ENCODE measurements at places on chromosomes 1 and 21. TPM values are rescaled to one million over a fixed set of nuclear protein-coding genes. Genes with fewer than 3 reads are reported as not detected.

DNA sequence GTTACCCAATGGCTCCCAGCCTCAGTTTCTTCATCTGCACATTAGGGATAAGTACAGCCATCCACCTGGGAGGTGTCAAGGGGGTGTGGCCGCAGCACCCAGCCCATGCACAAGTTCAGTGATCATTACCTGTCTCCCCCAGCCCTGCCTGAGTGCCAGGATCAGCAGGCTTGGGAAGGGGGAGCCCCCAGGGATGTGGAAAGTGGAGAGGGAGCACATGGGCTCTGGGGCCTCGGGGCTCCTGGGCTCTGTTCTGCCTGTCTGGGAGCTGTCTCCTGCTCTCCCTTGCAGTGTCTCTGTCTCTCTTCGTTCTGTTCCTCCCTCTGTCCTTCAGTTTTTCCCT, 10.8 kb upstream of the PADI1 start:
- H3K27ac ChIP-seq = no peak overlapping the region
- no peaks in the 10 kb centered on the region for H3K4me1 ChIP-seq
- no peak overlapping the region for H3K4me3 ChIP-seq

DNA sequence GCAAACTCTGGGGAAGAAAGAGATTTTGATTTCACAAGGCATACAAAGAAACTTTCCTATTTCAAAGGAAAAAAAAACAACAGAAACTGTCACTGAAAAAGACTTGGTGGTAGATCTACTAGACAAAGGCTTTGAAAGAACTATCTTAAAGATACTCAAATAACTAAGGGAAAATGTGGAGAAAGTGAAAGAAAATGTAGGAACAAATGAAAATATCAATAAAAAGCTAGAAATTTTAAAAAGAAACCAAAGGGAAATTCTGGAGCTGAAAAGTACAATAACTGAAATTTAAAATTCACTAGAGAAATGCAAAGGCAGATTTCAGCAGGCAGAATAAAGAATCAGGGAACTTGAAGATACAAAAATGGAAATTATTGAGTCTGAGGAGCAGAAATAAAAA, 6.2 kb downstream of the COL6A2 start:
- H3K4me3 ChIP-seq = no peak overlapping the region
- no peak overlapping the region for H3K27ac ChIP-seq
- no peaks in the 10 kb centered on the region for H3K27me3 ChIP-seq

- DNase-seq = peak; percentile 68
- H3K27ac ChIP-seq = no peak overlapping the region
- no peaks in the 10 kb centered on the region for H3K4me1 ChIP-seq
- no peaks in the 10 kb centered on the region for H3K27me3 ChIP-seq
- H3K36me3 ChIP-seq = no peaks in the 10 kb centered on the region
Observed at GRCh38 chr21:32940079-32941014, 85.4 kb upstream of the OLIG2 start.

- no peak for DNase-seq
- no peaks in the 10 kb centered on the region for H3K27me3 ChIP-seq
- H3K36me3 ChIP-seq = peaks cover 4% of the 10 kb centered on the region
- H3K27ac ChIP-seq = peak overlapping the region; percentile 93
- H3K4me3 ChIP-seq = peak overlapping the region; percentile 86
Observed at GRCh38 chr1:1374589-1374928, 448 bp downstream of the AURKAIP1 start.

DNA sequence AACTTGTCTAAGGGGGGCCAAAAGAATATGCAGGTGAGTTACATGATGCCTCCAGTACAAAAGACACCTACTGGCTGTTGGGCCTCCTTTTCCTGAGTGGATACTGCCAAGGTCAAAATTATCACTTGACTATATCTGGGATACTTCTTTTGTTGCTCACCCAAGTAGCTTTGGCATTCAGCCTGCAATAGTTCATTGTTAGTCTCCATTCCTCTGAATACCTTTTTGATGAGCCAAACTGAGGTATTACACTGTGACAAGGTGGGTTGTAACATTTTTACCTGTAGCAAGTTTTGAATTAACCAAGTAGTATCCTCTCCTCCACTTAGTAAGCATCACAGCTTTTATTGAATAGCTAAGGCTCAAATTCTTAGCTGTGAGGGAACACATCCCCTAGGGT, 408.0 kb downstream of the LRRIQ3 start:
- H3K36me3 ChIP-seq = no peaks in the 10 kb centered on the region
- H3K27me3 ChIP-seq = no peaks in the 10 kb centered on the region
- no peak overlapping the region for H3K4me3 ChIP-seq
- no peaks in the 10 kb centered on the region for H3K4me1 ChIP-seq
- H3K27ac ChIP-seq = no peak overlapping the region
- no peak for DNase-seq

PLPPR4 gene
- total RNA-seq = 3.2 TPM

- no peaks in the 10 kb centered on the region for H3K27me3 ChIP-seq
- H3K4me1 ChIP-seq = peaks cover 8% of the 10 kb centered on the region
- H3K36me3 ChIP-seq = no peaks in the 10 kb centered on the region
- H3K4me3 ChIP-seq = no peak overlapping the region
Observed at GRCh38 chr1:103265551-103265950, 157.2 kb upstream of the COL11A1 start.

RUNX3 gene
- total RNA-seq = not detected

DNA sequence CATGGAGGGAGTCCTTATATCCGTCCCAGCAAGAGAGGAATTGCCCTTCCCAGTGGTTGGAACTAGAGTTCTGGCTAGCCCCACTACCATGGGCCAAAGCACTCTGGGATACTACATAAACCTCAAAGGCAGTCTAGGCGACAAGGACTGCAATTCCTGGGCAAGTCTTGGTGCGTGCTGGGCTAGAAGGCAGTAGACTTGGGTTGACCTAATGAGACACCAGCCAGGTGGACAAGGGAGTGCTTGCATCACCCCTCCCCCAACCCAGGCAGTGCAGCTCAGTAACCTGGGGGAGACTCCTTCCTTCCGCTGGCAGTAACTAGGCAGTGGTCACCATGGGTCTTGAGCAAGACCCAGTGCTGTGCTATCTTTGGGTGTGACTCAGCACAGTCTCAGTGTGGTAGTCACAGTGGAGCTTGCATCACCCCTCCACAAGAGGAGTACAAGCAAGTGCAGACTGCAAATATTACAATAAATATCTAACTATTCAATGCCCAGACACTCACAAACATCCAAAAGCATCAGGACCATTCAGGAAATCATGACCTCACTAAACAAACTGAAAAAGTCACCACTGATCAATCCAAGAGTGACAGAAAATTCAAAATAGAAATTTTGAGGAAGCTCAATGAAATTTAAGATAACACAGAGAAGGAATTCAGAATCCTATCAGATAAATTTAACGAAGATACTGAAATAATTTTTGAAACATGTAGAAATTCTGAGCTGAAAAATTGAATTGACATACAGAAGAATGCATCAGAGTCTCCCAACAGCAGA, 84.7 kb upstream of the LYPLAL1 start:
- no peaks in the 10 kb centered on the region for H3K27me3 ChIP-seq
- no peaks in the 10 kb centered on the region for H3K36me3 ChIP-seq
- no peak overlapping the region for H3K27ac ChIP-seq
- peaks cover 32% of the 10 kb centered on the region for H3K4me1 ChIP-seq
- DNase-seq = peak; percentile 95

KMO gene
- not detected for total RNA-seq

- H3K4me3 ChIP-seq = peak within 1 kb of the TSS; percentile 93
- H3K4me1 ChIP-seq = peaks cover 27% of the 10 kb centered on the region
- peak; percentile 79 for DNase-seq
- peak within 1 kb of the TSS; percentile 90 for H3K27ac ChIP-seq
Observed at GRCh38 chr1:202807926-202808757, at the start of gene KDM5B. KDM5B (minus strand) TSS chr1:202808421; CDS start chr1:202808305, 116 bp downstream.

- no peaks in the 10 kb centered on the region for H3K27me3 ChIP-seq
- H3K4me1 ChIP-seq = no peaks in the 10 kb centered on the region
- no peaks in the 10 kb centered on the region for H3K36me3 ChIP-seq
- no peak for DNase-seq
Observed at GRCh38 chr1:221164951-221165838, 286.0 kb downstream of the HLX start.

CD101 gene
- 0.92 TPM for total RNA-seq

- DNase-seq = no peak
- H3K36me3 ChIP-seq = no peaks in the 10 kb centered on the region
- no peak overlapping the region for H3K4me3 ChIP-seq
Observed at GRCh38 chr1:230820568-230820967, 47.8 kb downstream of the C1orf198 start.

PTBP2 gene
- 89.6 TPM for total RNA-seq

GRCh38 chr1:155983191-155984024, 5.1 kb upstream of the ARHGEF2 start:
- no peak overlapping the region for H3K4me3 ChIP-seq
- H3K27ac ChIP-seq = no peak overlapping the region
- DNase-seq = peak; percentile 99
- peaks cover 21% of the 10 kb centered on the region for H3K4me1 ChIP-seq
- no peaks in the 10 kb centered on the region for H3K36me3 ChIP-seq

GRCh38 chr1:9425859-9426258, 113.4 kb upstream of the SLC25A33 start:
- no peaks in the 10 kb centered on the region for H3K36me3 ChIP-seq
- no peak for DNase-seq
- no peaks in the 10 kb centered on the region for H3K27me3 ChIP-seq
- H3K27ac ChIP-seq = no peak overlapping the region
- no peak overlapping the region for H3K4me3 ChIP-seq
- peaks cover 4% of the 10 kb centered on the region for H3K4me1 ChIP-seq

RNASEL gene
- total RNA-seq = 1.5 TPM

DNA sequence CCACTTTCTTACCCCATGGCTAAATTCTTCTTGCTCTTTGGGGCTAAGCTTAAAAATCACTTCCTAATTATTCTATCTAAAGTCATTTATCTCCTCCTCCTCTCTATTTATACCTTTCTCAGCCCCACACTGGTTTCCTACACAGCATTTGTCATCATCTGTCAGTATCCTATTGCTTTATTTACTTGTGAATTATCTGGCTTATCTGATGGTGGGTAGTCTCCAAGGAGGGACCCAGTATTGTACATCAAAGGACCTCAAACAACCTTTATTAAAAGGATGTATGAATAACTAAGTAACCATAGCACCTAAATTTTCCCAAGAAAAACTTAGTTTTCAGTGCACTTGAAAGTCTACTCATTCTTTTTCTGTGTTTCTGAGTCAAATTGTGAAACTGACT, 332.7 kb upstream of the SNX7 start:
- no peaks in the 10 kb centered on the region for H3K36me3 ChIP-seq
- no peaks in the 10 kb centered on the region for H3K27me3 ChIP-seq
- DNase-seq = no peak
- H3K4me1 ChIP-seq = no peaks in the 10 kb centered on the region

KDF1 gene
- total RNA-seq = 0.67 TPM

DNA sequence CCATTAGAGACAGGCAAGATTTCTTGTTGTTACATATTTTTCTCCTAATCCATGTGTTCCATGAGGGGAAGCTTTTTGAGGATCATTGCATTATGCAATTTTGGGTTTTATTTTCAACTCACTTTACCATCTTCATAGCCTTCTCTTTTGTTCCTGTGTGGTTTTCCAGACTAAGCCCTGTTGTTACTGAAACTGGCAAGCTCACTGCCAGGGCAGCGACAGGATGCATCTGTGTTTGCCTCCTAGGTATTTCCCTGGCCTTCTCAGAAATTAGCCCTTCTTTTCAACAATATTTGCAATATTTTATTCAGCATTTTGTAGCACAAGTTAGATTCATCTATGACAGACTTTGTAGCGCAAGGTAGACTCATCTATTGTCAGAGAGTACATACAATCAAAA, 134.2 kb upstream of the CYYR1 start:
- DNase-seq = no peak
- H3K36me3 ChIP-seq = no peaks in the 10 kb centered on the region
- H3K4me1 ChIP-seq = no peaks in the 10 kb centered on the region
- H3K4me3 ChIP-seq = no peak overlapping the region
- no peaks in the 10 kb centered on the region for H3K27me3 ChIP-seq

KAZN gene
- total RNA-seq = 26.9 TPM

All from cardiac muscle cell (in vitro differentiated cells and primary cell).